ENCODE measurements at places on chromosomes 2 and 18.

GRCh38 chr2:233039212-233039845 lies 6.9 kb downstream of the NEU2 start:
- DNase-seq = no peak

DNA sequence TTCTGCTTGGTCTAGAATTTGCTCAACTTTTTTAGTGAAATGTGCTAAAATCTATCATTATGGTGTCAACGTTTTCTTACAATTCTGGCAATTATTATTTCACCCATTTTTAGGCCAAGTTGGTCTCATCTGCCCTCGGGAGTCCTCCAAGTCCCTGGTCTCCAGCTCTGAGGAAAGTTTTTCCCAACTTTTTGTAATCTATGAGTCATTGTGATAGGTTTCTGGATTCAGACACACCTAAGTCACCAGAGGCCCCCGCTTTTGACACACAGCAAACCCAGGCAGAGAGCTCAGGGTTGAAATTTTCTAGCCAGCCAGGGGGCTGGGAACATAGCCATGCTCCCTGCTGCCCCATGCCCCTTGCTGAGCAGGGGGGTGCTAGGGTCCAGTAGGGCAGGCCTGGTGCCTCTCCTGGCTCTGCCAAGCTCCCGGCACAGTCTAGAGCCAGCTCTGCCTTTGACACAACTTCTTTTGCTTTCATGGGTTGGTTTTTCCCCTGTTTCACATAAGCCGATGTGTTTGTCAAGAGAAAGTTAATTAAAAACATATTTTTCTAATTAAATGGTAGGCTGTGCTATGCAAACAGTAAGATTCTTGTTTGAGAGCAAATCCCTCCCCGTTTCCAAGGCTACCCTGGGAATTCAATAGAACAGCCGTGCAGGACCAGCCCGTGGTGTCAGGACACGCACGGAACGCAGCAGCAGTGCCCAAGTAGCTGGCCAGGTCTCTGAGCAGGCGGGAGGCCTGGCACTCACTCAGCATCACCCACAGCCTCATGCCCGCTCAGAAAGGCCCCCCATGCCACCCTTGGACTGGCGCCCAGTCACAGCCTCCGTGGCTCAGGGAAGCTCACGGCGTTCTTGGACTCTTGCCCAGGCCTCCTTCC lies 25.5 kb upstream of the SNED1 start:
- DNase-seq = peak; percentile 52

GRCh38 chr18:57741273-57741672 lies 61.8 kb downstream of the ATP8B1 start:
- DNase-seq = no peak

GRCh38 chr18:48842259-48843061 lies 108.3 kb downstream of the SMAD7 start:
- no peak for DNase-seq

DNA sequence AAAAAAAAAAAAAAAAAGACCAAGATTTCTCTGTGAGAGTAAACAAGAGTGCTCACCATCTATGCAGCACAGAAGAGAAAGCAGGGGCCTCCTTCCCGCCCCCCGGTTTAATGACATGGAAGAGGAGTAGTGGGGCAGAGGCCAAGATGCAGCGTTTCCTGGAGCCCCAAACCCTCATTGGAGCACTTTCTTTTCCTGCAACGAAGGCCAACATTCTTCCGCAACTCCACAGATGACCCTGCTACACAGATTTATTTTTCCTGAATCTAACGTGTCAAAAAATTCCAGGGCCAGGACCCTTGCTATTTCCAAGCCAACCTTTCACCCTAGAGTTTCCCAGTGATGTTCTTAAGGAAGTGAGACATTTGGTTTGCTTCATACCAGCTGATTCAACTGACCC lies 189.6 kb downstream of the MIB1 start:
- no peak for DNase-seq

DNA sequence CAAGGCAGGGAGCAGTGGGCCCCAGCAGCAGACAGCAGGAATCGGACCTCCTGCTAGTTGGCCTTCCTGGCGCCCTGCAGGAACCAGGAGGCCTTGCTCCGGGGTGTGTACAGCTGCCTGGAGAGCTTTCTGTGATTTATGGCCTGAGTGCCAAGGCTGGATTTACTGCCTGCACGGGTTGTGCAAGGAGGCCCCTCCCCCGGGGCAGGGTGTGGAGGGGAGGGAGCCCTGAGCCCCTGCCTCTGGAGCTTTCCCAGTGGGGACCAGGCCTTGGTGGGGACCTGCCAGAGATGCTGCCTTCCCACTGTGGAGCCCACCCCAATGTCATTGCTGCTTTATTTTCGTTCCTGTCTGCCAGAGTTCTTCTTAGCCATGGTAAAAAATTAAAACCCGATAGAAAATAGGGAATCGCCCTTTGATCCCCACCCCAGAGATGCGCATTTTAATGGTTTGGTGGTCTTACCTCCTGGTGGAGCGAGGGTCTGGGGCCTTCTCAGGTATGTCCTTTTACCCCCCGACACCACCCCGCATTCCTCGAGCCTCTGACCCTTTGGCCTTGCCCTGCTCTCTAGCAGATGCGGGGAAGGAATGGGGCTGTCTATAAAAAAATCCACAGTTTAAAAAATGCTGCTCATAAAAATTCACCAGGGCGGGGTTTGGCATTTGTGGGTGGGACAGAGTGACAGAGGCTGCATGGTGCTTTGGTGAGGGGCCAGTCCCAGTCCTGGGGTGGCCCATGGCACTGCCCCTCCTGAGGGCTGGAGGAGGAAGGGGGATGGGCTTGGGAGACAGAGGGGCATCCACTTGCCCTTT lies 6.9 kb upstream of the RALB start:
- no peak for DNase-seq

DNA sequence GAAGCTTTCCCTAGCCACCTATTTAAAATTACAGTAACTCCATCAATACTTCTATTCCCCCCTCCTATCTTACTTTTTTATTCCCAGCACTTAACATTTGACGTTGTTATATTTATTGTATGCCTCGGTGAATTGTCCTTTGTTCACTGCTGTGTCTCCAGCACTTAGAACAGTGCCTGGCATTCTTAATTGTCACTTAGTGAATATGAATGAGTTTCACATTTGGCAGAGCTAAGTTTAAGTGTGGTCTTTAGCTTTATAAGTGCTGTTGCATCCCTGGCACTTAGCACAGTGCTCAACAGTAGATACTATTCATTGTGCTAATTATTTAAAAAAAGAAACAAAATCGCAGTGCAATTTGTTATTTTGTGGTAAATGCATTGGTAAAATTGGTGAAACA lies 1.7 kb downstream of the RMP24 start:
- no peak for DNase-seq

GRCh38 chr2:98656800-98657199 lies 48.4 kb downstream of the UNC50 start:
- no peak for DNase-seq

DNA sequence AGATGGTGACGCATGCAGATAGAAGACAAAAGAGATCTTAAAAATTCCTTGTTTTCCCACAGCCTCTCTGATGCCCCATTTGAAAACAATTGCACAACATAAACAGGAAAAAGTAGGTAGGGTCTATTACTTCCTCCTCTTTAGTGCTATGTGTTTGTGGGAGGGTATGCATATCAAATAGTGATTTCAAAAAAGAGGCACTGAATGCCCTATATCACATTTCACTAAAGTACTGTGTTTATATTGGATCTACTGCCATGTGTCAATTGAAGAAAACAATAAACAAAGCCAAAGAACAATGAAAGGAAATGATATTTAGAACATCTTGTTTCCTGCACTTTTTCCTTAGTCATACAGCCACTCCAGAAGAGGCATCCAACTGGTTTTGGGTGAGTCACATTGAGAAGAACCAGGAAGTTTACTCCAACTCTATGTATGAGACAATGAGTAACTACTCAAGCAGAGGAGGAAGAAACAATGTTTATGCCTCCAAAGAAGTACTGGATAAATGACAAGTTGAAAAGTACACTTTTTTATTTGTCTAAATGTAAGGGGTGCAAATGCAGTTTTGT lies 583.6 kb downstream of the FBXO15 start:
- no peak for DNase-seq

- peak; percentile 34 for DNase-seq
These were observed 748 bp upstream of the ZNF804A start for GRCh38 chr2:184597571-184597991.

GRCh38 chr2:15189216-15189615 lies 371.9 kb downstream of the NBAS start:
- DNase-seq = no peak

- no peak for DNase-seq
These were observed 97.1 kb downstream of the LIPG start for GRCh38 chr18:49658823-49659404.

GRCh38 chr2:96336873-96337272 lies 1.3 kb downstream of the NCAPH start:
- no peak for DNase-seq

GRCh38 chr2:85733121-85733960 lies 20.4 kb upstream of the ATOH8 start:
- no peak for DNase-seq

DNA sequence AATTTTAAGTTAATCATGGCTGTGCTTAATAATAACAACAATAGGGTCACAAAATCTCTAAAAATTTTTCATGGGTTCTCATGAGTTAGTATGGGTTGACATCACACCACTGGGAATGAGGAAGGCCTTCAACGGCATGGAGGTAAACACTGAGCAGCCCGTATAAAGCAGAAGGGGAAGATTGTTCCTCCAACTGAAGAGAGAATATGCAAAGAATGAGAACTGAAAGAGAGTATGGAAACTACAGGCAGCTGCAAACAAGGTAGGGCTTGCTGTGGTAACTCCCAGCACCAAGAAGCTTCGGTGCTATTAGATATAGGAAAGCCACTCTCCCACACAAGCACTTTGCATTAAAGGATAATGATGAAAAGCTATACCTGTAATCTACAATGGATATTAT lies 1242.3 kb upstream of the CELF4 start:
- DNase-seq = no peak

DNA sequence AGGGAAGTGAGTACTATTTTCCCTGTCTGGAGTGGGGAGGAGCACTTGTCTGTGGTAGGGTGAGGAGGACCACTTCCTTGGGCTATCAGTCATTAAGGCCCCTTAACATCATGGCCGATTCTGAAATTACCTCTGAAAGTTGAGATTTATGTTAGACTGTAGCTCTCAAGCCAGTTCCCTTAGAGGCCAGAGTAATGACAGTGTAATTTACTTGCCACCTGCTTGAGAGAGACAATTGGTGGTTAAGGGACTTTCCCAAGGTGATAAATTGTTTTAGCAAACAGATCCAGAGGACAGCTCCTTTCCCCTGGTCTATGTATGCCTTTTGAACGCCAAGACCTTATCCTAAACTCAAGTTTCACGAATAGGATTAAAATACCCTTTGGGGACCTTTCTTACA lies 56.1 kb downstream of the NEDD4L start:
- DNase-seq = no peak

- DNase-seq = no peak
These were observed 29.3 kb downstream of the FHOD3 start for GRCh38 chr18:36326771-36327170.

DNA sequence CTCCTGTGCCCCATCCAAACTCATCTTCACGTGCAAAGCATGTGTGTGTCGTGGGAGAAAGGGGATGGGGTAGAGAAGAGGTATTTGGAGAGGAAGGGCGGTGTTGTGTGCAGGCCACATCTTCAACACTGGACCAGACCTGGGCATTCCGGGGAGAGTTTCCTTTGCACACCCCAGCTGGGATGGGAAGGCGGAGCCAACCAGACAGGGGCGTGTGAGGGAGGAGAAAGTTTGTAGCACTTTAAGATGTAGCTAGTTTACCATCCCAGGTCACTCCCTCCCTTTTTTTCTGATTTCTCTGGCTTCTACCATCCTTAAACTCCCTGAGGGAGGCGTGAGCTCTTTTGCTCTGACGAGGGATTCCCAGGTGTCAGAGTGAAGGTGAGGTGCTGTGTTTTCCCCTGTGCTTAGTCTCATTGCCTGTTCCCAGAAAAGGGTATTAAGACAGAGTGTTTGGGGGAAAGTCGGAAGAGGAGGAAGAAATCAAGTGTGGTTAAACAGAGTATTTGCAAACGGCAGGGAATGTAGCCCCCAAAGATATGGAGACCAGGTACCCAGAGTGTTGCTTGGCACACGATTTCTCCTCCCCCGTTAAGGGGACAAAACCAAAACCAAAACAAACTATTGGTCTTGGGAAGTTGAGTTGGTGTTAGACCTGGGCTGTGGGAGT lies 1.6 kb downstream of the SETBP1 start:
- no peak for DNase-seq

DNA sequence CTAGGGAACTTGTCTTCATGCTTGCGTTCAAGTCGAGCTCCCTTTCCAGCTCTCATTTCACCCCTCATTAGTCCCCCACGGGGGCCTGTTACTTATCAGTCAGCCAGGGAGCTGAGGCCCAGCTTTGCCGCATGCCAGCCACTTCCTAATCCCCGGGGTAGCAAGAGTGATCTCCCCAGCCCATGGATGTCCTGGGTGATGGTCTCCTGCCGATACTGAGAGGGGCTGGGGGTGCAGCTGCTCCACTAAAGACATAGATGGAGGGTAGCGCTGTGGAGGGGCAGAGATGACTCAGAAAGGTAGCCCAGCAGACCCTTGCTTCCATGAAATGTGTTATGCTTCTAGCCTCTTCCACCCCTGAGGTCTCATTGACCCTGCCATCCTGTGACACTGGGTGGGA lies 314.0 kb upstream of the EPAS1 start:
- DNase-seq = no peak

DNA sequence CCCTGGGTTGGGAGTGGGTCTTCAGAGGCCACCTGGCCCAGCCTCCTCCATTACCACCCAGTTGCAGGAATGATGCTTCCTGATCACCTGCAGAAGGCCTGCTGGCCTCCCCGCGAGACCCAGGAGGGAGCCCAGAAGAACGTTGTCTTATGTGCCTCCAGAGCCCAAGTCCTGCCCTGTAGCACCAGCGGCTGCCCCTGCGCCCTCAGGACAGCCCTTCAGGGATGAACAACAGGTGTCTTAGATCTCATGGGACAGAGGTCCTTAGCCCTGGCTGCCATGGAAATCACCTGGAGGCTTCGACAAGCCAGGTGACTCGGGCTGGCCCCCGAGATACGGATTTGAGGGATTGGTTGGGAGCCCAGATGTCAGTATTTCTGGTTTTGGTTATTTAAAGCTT lies 278.8 kb downstream of the CELF4 start:
- no peak for DNase-seq

- DNase-seq = no peak
These were observed 3.0 kb upstream of the TMEM37 start for GRCh38 chr2:119428488-119429224.

- no peak for DNase-seq
These were observed 271.7 kb downstream of the RBM43 start for GRCh38 chr2:150989969-150990368.

DNA sequence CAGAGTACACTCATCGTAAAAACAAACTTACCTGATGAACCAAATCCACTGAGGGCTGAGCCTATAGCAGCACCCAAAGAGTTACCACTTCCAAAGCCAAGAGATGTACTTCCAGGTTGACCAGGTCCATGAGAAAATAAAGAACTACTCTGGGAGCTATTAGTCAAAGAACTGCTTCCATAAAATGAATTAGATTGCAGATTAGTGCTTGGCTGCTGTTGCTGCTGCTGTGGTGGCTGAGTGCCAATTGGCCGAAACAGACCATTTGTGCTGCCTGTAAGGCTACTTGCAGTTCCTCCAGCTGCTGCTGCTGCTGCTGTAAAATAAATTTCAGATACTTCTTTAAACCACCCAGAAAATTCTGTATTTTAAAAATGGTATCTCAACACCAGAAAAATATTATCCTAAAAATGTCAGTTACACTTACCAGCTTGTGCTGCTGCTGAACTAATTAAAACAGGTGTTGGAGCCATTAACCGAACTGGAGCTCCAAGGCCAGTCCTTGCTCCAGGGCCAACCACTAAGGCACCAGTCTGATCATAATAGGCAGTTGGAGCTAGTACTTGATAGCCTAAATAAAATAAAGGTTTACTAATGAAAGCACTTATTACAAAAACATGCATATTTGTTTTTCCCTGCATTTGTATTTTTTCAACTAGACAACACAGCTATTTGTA lies 58.1 kb upstream of the SDC1 start:
- peak; percentile 76 for DNase-seq

- DNase-seq = no peak
These were observed 21.8 kb upstream of the NOSTRIN start for GRCh38 chr2:168780669-168781071.

Measured in midbrain (tissue), 1 donor.